Stimulated activated CD8-positive, alpha-beta memory T cell treated with anti-CD3 and anti-CD28 coated beads, Interleukin-15, amount 100 ng/mL, for 4 hours (primary cell): ENCODE measurements at places on chromosomes 2 and 18.

- no peak for DNase-seq
Observed at GRCh38 chr2:38528008-38528442, 74.7 kb downstream of the HNRNPLL start.

GRCh38 chr18:58544179-58544578 is 84.7 kb downstream of the ALPK2 start:
- DNase-seq: no peak

GRCh38 chr18:10161315-10161714 is 247.5 kb downstream of the VAPA start:
- DNase-seq: no peak

DNA sequence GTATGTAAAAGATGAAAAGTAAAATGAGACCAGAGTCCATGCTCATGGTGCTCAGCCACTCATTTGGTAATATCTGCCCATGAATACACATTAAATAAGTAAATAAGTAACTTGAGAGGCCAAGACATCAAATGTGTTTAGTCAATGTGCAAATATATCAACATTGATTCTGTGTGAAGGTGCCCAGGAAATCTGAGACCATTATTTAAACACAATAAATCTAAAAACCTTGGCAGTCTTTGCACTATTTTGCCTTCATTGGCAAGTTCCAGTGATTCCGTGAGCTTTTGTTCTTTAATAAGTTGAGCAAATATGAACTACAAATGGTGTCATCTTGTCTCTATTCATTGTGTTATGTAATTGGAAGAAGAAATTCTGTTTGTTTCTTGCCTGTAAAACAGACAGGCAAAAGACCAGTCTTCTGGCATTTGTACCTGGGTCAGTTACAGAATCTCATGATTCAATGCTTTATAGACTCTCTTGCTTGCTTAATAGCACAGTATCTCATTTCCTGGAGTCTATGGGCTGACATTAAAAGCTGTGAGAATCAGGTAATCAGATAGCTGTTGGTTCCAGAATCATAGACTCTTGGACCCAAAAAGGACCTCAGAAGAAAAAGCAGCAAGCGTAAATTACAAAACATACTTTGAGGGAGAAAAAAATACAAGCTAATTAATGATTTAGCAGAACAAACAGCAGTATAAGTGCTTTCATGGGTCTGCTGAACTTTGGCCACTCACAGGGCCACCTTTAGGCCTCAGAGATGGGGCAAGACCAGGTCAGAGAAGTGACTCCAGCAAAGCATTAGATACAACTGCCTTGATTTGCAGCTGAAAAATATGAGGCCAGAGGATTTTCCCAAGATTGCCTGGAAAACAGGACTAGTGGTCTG is 20.0 kb upstream of the SERPINB3 start:
- DNase-seq: no peak

- no peak for DNase-seq
Observed at GRCh38 chr2:152042636-152043615, 55.9 kb downstream of the CACNB4 start.

DNA sequence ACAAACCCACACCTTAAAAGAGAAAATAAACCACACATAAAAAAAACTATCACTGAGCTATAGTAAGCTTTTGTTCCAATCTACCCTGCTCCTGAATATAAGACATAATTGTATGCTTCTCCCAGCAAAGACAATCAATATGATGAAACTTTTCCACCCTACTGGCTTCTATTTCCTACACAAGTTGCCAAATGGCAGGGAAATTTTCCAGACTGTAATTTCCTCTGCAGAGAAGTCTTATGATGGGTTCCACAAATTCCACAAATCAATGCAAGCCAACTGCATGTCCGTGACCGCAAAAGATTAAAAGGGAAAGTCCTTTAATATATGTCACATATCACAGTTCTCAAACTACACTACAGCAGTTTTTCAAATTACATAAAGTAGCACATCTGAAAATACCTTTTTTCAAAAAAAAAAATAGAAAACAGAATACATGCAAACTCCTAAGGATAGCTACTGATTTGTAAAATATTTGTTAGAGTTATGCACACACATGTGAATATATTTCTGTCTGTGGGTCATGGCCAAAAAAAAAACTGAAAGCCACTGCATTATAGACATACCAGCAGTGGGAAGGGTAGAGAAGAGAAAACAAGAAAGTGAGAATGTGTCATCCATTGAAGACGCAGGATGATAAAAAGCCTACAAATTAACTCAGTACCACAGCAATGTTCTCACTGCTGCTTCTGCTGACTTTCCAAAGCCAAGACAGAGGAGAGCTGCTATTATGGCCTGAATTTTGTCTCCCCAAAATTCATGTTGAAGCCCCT is 61.4 kb downstream of the RPL31 start:
- DNase-seq: no peak

GRCh38 chr2:159076241-159076640 is 107.8 kb downstream of the TANC1 start:
- no peak for DNase-seq

DNA sequence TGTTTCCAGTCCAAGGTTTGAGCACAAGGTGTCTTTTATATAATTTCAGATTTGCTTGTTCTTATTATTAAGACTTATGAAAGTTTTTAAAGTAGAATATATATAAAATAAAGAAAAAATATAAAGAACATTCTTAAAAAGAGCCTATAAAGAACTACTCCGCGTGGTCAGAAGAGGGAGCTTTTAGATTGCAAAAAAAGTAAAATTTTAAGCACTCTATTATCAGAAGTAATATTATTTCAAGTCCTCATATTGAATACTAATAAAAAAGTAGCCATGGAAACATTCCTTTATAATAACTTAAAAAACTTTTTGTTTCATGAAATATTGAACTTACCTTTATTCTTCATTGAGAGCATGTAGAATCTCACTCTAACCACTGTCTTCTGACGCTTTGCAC is 51.4 kb downstream of the LINC00305 start:
- no peak for DNase-seq

DNA sequence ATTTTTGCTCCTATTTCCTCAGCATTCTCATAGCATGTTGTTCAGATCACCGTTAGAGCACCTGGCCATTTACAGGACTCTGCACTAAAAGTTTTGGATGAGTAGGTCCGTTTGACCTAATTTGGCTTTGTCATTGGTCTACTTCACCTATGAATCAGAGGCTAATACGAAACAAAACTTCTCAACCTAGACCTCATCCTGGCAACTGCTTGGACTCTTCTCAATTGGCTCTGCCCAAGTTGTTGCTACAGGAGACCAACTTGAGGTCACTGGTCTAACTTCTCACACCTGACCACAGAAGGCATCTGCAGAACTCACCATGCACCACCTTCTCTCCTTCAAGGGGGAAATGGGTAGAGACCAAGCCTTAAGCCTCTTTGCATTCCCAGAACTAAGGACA is 663.7 kb downstream of the PLCL1 start:
- DNase-seq: no peak

GRCh38 chr2:220224691-220225543 is 597.5 kb downstream of the SLC4A3 start:
- DNase-seq: no peak

DNA sequence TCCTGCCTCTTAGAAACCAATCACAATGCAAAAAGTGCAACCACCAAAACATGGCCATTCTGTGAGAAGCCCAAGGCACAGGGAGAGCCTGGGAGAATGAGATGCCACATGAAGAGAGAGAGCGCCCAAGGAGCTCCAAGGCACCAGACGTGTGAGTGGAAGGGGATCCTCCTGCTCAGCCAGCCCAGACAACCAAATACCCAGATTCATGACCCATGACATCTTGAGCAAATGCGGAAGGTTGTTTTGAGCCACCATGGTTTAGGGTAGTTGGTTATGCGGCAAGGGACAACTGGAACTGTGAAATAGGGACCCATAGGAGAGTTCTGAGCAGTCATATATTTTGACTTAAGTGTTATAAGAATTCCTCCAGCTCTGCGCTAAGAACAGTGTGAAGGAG is 7.0 kb downstream of the AFF3 start:
- DNase-seq: no peak
